ENCODE measurements at places on chromosomes 13 and 19.

GRCh38 chr13:52736891-52737290, 2.7 kb downstream of the CNMD start:
- DNase-seq = no peak

DNA sequence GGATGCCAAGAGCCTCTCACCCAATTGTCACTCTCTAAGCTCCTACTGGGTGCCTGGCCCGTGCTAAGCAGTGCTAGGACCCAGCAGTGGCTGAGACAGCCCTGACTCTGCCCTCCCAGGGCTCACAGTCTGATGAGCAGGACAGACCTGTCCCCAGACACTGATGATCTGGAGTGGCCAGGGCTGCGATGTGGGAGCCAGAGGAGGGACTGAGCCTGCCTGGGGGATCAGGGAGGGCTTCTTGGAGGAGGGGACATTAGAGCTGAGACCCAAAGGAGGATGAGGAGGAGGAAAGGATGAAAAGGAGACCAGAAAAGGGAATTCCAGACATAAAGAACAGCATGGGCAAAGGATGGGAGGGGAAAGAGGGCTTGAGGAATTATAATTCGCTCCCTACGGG, 6.6 kb downstream of the ERCC1 start:
- DNase-seq = no peak

- no peak for DNase-seq
These were observed 476.6 kb downstream of the ZNF536 start for GRCh38 chr19:30848636-30849425.

DNA sequence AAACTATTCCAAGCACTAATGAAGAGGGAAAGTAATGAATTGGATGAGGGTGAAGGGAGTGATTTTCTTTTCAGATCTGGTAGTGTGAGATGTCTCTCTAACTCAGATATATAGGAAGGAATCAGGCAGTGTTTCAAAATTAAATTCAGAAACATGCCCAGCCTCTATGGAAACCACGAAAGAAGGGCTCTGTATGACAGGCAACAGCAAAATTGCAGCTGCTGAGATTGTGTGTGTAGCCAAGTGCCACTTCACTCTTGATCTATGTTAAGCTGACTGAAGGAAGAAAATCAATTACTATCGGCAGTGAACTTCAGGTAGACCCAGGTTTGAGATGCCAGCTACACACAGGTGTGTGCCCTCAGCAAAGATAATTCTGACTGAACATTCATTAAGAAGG, 387.4 kb downstream of the PCDH9 start:
- DNase-seq = no peak

DNA sequence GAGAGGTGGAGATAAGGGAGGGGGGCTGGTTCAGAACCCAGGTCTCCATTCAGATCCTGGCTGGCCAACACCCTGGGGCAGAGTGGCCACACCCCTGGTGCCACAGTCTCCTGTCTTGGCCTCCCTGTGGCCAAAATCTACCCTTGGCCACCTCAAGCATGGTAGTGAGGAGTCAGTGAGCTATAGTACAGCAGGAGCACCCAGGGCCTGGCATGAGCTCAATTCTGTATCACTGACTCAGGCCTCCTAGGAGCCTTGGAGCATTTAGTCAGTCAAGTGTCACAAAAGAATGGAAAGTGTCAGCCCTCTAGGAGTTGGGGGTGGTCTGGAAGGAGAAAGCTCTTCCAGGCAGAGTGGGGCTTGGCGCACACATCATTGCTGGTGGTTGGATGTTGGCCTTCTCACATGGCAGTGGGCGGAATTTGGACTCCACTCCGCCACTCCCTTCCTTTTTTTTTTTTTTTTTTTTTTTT, 6.6 kb upstream of the CD79A start:
- no peak for DNase-seq

All from hepatic stellate cell (primary cell).